ENCODE measurements at places on chromosomes 3 and 15.

DNA sequence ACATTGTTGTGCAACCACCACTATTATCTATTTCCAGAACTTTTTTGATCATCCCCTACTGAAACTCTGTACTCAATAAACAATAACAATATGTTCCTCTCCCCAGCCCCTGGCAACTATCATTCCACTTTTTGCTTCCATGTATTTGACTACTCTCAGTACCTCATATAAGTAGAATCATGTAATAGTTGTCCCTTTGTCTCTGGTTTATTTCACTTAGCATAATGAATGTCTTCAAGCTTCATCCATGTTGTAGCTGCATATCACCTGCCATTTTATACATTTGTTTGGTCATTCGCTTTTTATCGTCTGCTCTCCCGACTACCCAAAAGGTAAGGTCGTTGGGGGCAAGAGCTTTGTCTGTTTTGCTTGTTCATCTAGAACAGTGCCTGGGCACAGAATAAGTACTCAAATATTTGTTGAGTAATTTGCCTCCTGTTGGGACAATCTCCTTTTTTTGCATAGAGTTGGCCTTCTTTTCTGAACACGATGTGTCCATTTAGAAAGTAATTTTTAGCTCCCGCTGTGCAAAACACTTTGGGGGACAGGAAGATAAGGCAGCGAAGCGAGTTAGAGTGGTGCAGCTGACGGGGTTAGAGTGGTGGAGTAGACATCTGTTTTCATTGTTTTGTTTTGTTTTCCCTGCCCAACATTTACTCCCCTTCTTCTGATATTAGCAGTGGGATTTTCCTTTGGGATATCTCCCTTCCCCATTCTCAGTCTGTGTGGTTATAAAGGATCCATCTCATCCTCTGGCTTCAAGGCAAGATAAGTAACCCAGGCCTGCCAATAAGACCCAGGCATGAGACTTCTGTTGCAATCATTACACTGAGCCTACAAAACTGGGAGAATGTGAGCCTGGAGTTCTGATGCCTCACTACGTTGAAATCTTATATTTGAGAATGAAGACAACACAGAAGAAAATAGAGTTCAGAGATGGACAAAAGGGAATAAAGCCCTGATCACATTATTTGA, 83.4 kb upstream of the RNU6-1 start:
- no peak for DNase-seq

DNA sequence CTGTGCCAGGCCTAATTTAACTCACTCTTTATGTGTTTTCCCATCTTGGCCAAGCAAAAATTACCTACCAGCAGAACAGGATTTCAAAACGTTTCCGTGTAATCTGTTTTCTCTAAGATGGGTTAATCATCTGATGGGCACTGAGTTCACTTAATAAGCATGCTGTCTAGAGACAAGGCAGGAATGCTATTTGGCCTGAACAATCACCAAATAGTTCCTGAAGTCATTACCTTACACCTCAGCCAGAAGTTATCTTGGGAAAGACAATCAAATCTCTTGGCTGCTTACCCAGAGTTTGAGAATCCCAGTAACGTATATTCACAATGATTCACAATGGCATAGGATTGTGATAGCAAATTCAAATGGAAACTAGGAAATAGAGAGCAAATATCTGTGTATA, 779.1 kb downstream of the CADM2 start:
- DNase-seq, result no peak

GRCh38 chr3:181330257-181330656, 340.7 kb upstream of the DNAJC19 start:
- DNase-seq, result no peak

DNA sequence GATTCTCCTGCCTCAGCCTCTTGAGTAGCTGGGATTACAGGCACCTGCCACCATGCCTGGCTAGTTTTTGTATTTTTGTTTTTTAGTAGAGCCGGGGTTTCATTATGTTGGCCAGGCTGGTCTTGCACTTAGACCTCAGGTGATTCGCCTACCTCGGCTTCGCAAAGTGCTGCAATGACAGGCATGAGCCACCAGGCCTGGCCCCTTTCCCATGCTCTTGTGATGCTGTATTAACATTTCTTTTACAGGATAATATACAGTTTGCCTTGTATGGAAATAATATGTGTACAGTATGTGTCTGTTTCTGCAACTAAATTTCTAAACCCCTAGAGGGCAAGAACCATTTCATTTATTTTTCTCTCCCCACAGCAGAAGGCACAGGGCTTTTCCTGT, 37.8 kb downstream of the SCG5 start:
- DNase-seq, result no peak

DNA sequence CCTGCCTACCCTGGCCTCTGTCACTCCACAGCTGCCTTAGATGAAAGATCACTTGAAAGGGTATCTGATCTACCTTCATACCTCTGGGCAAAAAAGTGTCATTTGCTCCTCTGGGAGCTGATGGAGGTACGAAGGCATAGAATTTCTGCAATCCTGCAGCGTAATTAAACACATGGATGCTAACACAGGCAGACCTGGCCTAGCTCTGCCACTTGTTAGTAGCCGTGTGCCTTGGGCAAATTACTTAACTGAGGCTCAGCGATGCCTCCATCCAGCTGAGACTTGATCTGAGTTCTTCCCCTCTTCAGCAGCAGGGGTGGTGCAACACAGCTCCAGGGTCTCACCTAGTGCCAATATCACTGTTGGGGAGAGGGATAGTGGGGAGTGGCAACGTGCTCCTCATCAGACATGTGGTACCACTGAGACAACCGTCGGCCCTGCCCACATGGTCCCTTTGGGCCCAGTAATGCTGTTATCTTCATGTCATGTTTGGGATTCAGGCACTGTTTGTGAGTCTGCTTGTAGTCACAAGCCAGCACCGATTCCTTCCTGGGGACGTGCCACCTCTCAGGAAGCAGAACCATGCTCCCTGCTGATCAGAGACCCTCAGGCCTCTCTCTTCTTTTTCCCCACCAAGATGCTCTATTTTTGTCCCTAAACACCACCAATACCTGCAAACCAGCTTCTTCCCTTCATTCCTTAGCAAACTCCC, 34.1 kb upstream of the PIAS1 start:
- DNase-seq, result no peak

GRCh38 chr3:74531491-74531890, 83.0 kb downstream of the CNTN3 start:
- peak; percentile 1 for DNase-seq

DNA sequence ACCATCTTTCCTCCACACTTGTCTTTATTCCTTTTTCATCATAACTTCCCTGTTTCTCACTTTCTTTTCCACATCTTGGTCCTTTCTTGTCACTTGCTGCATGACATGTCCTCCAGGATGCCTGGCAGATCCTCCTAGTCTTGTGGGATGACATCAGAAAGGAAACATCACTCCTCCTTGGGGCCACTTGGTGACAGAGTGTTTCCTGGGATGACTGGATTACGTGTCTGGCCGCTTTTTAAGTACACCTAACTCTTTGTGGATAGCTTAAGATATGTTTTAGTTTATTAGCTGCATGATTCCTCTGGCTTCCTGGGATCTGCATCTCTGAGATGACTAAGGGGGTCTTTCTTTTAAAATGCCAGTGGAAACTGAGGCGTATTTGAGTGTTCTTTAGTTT, 363.5 kb upstream of the FRG2C start:
- no peak for DNase-seq

- DNase-seq, result peak; percentile 11
Observed at GRCh38 chr3:30749230-30749629, 142.8 kb downstream of the TGFBR2 start.

- no peak for DNase-seq
Observed at GRCh38 chr3:38623539-38623938, 25.9 kb downstream of the SCN5A start.

DNA sequence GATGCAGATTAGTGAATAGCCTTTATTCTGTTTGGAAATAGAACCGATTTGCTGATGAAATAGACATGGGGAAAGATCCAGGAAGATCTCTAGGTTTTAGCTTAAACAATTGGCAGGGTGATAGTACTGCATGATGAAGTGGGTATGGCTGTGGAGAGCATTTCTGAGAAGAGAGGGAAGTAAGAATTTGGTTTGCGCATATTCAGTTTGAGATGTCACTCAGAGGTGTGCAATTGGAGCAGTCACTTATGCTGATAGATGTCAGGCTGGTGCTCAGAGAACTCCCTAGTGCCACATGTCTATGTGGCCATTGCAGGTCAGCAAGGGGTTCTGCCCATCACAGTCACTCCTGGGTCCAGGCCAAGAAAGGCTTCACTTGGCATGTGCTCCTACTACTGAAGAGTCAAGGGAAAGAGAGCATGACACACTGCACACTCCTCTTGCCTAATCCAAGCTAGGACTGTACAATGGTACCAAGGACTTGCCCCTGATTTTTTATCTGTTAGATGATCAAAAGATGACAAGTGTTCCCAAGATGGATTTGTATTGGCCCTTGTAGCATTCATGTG, 57.2 kb upstream of the ST8SIA2 start:
- DNase-seq, result no peak

DNA sequence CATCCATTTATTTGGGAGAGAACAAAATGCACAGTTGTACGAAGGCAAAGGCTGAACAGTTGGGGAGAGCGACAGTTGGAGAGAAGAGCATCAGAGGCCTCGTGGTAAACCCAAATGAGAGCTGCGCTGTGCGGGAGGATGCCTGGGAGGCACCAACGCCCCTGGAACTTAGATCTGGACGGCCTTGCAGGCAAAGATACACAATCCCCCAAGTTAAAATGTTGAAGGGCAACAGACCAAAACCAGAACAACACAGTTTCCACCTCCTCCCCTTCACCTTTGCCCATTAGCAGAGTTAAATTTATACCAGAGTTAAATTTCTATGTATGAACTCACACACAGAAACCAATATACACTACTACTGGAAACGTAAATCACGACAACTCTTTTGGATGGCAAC, 339.6 kb downstream of the RORA start:
- DNase-seq, result no peak

GRCh38 chr15:96860741-96861140, 530.2 kb downstream of the NR2F2 start:
- no peak for DNase-seq

DNA sequence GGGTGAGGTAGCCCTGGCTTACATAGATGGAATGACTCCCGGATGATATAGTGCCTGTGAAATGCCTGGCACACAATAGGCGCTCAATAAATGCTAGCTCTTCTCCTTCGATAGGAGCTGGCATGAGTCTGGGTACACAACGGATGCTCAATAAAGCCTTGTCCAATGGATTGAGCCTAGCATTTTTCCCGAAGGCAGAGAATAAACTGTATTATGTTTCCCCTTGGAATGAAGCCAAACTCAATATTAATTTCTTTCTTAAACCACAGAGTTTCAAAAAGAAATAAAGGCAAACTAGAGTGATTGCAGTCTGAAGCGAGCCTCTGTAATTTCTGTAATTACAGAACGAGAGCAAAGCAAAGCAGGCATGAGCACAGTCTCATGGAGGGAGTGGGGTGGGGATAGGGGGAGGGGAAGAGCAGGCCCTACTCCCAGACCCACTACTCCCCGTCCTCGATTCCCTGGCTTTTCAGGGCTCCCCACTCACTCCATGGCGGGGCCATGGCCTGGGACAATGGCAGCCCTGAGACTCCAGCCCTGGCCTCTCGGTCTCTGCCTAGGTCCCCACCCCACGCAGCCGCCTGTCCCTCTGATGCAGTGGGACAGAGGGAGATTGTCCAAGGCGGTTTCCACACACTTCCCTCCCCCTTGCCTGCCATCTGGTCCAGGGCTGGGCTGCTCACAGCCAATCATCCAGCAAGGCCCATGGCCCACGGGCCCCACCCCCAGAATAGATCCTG, 18.0 kb downstream of the SLC6A1 start:
- no peak for DNase-seq

DNA sequence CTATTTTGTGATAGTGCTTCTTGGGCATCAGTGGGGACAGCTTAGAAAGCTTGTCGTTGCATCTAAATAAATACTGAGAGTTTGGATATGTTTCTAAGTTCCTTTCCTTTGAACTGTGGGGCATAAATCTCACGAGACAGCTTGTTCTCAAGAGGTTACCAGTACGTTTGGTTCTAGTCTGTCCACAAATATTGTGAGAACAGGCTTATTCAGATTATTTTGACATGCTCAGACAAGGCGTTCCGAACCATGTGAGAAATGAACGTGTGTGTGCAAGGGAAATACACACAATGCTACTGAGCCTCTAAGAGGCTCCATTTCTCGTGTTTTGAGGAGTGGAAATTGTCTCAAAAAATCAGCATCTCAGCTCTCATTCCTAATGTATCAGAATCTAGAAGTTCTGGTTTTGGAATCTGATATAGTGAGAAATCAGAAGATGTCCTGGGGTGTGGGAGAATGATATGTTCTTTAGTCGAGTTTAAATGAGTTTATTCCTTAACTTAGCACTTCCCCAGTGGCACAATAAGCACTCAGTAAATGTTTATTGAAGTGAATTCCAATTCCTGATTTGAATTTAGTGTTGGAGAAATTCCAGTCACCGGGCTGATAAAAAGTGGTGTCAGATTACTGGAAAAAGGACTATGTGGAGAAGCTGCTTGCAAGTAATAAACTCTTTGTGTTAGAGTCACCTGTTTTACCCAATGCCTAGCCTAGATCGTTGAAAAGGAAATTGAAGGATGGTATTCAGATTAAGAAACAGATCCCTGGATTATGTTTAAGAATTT, 481.5 kb downstream of the LPP start:
- DNase-seq, result no peak

DNA sequence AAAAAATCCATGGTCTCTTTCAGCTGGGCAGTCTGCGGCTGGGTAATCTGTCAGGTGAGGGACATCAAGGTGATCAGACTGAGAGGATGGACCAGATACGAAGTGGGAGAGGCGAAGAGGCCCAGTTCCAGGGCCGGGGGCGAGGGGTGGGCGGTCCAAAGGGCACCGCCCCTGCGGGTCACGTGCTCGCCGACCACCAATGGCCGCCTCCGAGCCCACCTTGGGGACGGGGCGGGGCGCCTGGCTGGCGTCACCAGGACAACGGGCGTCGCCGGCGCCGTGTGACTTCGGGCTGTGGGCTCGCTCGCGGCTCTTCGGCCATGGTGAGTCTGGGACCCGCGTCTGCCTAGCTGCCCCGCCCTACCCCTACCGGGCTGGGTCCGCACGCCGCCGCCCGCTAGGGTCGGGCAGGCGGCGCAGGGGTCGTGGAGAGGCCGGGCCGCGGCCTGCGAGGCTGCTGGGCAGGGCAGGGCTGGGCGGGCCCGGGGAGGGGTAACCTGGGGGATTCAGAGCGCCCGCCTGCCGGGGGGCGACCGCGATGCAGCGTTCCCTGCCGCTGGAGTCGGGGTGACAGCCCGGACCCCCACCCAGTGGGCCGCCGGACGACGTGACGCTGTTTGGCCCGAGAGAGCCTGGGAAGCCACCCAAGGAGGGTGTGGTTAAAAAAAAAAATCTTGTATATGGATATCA, at the start of gene FBXL2:
TSS of gene FBXL2 (plus strand) at position 250 of the 690 bp plus-strand sequence. CDS start at position 321, 71 bp downstream.
- DNase-seq, result peak; percentile 82
